Esophagus muscularis mucosa (tissue), 4 donors: ENCODE measurements at places on chromosomes 12 and 14.

GRCh38 chr14:90656973-90657372, 159.3 kb downstream of the TTC7B start:
- no peak for DNase-seq

GRCh38 chr14:32478050-32478449, 149.0 kb downstream of the AKAP6 start:
- DNase-seq = no peak

- no peak for DNase-seq
These were observed 62.9 kb downstream of the GLRX5 start for GRCh38 chr14:95597784-95598211.

DNA sequence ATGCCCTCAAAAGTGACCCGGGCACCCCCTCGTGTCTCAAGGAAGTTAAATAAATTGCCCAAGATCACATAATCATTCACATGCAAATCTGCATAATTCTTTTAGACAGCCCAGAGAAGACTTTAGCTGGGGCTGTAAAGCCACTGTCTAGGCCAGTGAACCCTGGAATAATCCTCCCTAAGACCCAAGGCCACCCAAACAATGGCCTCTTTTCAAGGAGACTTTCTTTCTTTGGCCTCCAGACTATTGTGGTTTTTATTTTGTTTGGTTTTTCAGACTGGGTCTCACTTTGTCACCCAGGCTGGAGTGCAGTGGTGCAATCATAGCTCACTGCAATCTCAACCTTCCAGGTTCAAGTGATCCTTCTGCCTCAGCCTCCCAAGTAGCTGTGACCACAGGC, 10.6 kb downstream of the SVOP start:
- no peak for DNase-seq

- DNase-seq = no peak
These were observed 38.6 kb downstream of the PTPRB start for GRCh38 chr12:70598467-70599193.

DNA sequence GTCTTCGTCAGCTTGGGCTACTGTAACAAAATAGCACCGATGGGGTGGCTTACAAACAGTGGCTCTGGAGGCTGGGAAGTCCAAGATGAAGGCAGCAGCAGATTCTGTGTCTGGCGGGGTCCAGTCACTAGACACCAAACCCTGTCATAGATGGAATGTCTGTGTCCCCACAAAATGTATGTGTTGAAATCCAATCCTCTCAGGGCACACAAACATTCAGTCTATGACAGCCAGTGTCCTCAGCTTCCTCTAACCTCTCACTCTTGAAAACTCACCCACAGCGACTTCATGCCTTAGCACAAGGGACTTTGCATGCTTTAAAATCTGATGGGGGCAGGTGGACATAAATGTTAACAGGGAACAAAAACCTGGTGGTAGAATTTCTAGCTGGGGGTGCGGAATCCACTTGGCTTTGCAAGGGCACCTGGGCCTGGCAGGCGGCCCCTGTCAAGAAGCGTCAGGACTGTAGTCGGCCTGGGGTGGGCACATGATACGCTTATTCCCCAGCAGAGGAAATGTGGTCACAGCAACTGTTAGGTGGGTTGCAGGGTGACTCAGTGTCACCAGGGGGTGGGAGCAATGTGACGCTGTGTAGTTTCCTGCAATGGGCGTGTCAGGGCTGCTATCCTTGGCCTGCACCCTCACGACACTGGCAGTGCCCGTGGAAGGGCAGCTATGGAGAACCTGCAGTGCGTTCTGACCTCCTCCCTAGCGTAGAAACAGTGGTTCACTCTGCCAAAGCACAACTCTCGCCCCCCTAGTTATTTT, 17.7 kb downstream of the RIN3 start:
- no peak for DNase-seq

- DNase-seq = no peak
These were observed 1.7 kb upstream of the STRN3 start for GRCh38 chr14:31027847-31028246.

- DNase-seq = no peak
These were observed 185.7 kb downstream of the PRKD1 start for GRCh38 chr14:29741909-29742401.

- DNase-seq = peak; percentile 84
These were observed 158.0 kb upstream of the ALG10B start for GRCh38 chr12:38158428-38159091.

DNA sequence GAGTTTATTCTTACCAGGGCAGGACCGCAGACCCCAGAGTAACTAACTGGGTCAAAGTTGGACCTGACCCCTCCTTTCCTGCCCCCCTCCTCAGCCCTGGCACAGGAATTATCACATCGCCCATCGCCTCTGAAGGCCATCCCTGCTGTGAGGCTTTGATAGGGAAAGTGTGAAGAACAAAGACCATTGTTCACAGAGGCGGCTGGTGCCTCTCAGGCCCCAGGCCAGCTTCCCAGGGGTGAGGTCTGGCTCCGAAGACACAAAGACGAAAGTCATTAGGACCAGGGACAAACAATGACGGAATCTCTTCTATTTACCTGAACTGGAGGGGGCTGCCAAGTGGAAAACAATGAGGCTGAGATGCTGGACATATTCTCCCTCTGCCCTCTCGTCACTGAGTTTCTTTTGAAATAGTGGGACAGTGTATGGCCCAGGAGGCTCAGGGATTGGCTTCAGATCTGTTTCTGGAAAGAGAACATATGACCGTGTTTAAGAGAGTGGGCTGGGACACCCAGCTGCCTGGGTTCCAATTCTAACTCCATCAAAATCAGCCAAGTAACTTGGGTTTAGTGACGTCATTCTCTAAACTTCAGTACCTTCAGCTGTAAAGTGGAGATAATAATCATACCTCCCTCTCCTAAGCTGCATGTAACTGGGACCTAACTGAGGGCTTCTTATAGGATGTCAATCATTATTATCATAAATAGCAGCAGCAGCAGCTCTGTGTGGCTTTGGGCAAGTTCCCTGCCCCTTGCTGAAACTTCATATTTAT, 769.4 kb downstream of the MED13L start:
- DNase-seq = no peak

DNA sequence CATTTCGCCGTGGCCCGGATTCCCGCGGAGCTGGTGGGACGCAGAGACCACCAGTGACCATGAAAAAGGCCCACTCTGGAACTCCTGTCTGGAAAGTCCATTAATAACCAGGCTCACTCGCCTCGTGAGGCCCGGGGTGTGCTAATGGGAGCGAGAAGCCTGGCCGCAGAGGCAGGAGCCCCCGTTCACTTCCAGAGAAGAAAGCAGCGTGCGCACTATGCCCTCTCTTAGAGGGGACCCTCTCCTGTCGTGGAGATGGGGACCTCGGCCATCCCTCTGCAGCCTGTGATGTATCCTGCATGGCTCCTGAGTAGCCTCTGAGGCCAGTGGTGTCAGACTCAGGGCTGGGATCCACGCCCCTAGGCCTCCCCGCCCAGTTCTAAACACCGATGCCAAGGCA, 134.1 kb upstream of the VRK1 start:
- peak; percentile 70 for DNase-seq

- DNase-seq = no peak
These were observed 83.0 kb upstream of the FZD10 start for GRCh38 chr12:130079279-130079678.

GRCh38 chr14:52951681-52952554, 1.1 kb upstream of the FERMT2 start:
- DNase-seq = peak; percentile 91

GRCh38 chr14:102419276-102419675, 56.5 kb downstream of the TECPR2 start:
- DNase-seq = no peak

GRCh38 chr14:37668646-37669045, 73.2 kb downstream of the TTC6 start:
- DNase-seq = no peak

DNA sequence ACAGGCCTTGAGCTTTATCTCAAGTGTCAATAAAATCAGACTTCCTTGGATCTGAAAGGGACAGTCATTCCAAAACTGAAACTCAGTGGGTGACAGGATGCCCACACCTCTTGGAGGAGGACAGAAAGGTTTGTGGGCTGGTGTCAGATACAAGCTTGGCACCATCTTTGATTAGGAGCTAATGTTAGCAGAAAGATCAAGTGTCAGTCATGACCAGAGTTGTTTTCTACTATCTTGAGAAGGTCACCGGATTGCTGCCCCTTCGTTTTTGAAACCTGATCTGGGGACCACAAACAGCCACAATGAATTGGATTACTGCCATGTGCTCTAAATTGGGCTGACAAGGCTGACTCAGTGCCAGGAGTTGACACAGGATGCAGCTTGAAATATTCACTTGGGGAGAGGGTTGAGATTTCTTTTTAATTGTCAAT, 88.3 kb downstream of the OTOGL start:
- no peak for DNase-seq

- no peak for DNase-seq
These were observed 169.3 kb downstream of the STXBP6 start for GRCh38 chr14:24880689-24881088.

- DNase-seq = no peak
These were observed 390.1 kb downstream of the KCNH5 start for GRCh38 chr14:62655166-62655565.
